Stimulated activated CD8-positive, alpha-beta memory T cell treated with anti-CD3 and anti-CD28 coated beads, Interleukin-15, amount 100 ng/mL, for 4 hours (primary cell): ENCODE measurements at places on chromosomes 13 and 19.

DNA sequence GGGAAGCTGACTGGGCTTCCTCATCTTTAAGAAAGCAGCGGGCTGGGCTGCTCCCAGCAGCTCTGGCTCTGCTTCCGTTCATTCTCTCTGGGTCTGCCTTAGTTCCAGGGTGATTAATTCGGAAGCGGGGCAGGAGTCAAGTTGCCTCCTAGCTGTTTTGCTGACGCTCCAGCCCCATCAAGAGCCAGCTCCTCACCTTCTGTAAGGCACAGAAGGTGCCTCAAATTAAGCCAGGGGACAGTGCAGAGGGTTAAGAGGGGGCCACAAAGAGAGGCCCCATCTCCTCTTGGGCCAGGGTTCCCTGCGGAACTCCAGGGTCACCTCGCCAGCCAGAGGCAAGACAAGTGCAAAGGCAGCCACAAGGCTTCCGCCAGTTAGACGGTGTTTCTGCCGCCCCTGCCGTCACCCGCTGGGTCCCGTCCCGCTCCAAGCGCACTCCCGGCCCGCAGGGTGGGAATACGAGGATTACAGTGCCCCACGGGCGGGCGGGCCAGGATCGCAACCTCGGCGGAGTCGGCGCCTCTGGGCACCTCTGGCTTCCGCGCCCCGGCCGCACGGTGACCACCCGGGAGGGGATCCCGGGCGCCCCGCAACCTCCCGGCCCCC is 508 bp downstream of the SLC15A1 start:
- DNase-seq, result no peak

DNA sequence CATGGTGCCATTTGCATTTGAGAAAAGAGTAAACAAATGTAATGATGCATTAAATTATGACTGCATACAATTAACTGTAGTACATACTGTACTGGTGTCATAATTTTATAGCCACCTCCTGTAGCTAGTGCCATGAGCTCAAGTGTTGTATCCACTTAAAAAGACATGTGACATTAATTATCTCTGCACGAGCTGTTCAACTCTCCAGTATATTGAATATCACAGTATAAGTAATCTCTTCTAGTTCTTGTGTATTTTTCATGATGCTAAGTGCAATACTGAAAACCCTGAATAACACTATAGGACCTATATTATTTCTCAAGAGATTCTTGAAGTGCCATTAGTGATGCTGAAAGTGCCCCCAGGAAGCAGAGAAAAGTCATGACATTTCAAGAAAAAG is 387.3 kb downstream of the PCDH17 start:
- no peak for DNase-seq

DNA sequence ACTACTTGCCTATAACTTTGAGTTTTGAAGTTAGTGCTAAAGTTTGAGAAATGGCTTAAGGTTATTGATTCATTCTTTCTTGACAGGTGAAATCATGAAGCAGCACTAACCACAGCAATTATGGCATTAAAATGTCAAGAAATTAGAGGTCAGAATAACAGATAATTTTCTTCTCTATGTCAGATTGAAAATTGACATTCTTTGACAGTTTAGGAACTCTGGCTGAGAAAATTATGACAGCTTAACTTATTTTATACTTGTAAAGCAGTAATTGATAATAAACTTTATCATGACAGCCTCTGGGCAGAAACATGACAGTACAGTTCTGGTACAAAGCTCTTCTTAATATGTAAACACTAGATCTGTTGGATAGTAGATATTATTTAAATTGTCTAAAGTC is 155.2 kb upstream of the MAB21L1 start:
- DNase-seq, result no peak

DNA sequence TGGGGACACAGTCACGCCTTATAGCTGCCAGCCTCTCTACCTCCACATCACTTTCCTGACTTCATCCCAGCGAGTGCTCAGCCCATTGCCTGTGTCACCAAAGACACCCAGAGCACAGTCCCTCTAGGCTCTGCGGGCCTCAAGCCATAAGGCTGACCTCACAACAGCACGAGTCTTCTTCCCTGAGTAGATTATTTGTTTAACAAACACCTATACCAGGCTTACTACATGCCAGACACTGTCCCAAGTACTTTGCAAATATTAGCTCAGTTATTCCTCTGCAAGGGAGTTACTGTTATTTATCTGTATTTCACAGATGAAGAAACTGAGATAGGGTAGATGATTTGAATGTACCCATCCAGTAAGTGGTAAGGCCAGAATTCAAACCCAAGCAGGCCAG is 504.3 kb downstream of the COG6 start:
- no peak for DNase-seq

- no peak for DNase-seq
Observed at GRCh38 chr19:46726971-46727501, 10.1 kb upstream of the PRKD2 start.

- DNase-seq, result no peak
Observed at GRCh38 chr13:71399631-71400215, 467.3 kb downstream of the DACH1 start.

GRCh38 chr13:96958286-96958891 is 35.9 kb downstream of the OXGR1 start:
- DNase-seq, result no peak

DNA sequence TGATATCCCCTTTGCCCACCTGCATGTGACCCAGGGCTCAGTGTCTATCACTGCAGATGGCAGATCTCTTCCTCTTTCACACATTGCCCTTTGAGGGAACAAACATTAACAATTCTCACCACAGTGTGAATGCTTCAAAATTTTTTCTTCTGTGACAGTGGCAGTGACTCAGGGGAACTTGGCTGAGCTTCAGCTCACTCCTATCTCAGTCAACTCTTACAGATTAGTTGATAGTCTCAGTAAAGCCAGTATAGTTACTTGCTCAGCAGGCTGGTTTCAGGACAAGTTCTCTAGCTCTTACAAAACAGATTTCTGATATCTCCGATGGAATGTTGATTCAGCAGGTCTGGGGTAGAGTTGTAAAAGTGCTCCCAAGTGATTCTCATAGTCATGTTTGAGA is 166.9 kb downstream of the DLEU7 start:
- DNase-seq, result no peak

DNA sequence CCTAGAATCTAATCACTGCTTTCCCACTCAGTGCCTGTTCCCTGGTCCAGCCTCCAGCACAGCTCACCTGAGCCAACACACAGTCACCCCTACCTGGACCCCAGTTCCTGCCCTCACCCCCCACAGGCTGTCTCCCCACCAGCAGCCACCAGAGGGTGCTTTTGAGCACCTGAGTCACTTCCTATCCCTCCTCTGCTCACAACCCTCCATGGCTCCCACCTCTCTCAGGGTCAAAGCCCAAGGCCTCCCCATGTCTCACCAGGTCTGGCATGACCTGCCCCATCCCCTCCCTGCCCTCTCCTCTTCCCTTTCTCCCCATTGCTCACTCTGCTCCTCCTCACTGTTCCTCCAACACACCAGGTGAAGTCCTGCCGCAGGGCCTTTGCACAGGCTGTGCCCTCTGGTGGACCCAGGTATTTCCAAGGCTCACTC is 7.1 kb upstream of the DPP9 start:
- no peak for DNase-seq

- DNase-seq, result no peak
Observed at GRCh38 chr19:55656988-55657747, 2.3 kb downstream of the U2AF2 start.

DNA sequence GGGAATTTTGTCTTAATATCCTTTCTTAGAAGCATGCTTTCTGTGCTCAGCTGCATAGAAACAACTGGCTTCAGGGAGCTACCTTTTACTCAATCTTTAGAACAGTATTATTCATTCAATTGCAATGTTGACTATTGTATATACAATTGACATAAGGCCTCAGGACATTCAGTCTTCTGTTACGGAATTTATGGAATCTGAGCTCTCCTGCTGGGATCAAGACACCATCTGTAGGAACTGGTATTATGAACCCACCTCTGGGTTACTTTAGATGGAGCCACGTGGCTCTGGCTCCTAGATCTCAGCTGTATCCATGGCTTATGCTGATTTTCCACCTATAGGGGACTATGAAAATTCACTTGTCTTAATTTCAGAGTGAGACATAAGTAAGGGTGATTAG is 716.2 kb upstream of the GPC6 start:
- no peak for DNase-seq

- no peak for DNase-seq
Observed at GRCh38 chr13:51959773-51960172, 51.5 kb downstream of the ATP7B start.

- DNase-seq, result no peak
Observed at GRCh38 chr13:71524613-71525304, 342.2 kb downstream of the DACH1 start.

DNA sequence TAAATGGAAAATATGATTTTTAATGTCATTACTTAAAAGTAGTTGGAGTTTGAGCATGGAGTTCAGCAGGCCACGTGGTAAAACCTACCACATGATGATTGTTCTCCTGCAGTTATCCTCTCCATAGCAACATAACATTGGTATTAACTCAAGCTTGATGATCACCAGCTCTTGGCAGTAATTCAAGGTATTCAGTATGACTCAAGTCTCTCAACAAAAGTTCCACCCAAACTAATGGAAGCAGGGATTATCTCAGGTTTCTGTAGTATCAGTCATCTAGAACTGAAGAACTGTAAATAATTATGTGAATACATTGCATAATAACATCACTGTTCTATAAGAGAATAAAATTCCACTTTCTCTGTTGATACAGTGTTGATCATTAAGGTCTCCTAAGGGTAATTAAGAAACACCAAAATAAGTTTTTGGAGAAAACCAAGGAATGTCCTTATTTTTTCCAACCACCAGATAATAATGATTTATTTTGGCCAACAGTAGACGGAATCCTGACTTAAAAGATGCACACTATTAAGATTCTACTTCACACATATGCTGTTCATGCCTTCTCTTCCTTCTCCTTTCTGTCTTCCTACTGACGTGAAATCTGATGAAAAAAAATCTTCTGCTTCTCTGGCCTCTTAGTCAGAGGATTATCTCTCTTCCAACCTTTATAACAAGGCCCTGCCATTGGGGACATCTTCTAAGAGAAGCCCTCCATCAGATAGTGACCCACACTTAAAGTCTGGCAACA is 1092.3 kb downstream of the EFNB2 start:
- no peak for DNase-seq

GRCh38 chr13:98462946-98463345 is 114.0 kb downstream of the STK24 start:
- DNase-seq, result no peak

- no peak for DNase-seq
Observed at GRCh38 chr19:54414156-54414555, 1.1 kb upstream of the TTYH1 start.

DNA sequence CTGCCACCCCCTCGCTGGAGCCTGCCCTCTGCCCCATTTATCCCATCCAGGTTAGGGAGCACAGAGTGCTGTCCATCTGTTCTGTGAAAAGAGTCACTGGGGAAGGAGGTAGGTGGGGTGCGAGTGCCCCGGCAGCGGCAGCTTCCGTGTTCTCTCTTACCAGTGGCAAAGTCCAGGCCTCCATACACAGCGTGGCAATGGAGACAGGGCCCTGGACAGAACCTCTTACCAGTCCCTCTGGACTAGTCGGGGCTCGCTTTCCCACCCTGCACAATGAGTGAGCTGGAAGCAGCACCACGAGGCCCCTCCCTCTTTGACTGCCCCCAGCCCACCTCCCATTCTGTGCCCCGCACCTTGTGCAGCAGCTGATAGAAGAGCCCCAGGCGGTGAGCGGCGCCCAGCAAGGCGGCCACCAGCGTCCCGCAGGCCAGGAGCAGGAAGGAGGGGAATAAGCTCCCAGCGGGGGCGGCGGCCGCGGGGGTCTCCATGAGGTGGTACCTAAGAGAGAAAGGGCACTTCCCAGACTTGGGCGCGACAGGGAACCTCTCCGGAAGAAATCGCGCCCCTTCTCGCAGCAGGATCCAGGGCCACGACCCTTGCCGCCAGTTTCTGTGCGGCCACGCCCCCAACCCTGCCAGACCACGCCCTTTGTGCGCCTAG is 17.5 kb downstream of the SYDE1 start:
- DNase-seq, result no peak

DNA sequence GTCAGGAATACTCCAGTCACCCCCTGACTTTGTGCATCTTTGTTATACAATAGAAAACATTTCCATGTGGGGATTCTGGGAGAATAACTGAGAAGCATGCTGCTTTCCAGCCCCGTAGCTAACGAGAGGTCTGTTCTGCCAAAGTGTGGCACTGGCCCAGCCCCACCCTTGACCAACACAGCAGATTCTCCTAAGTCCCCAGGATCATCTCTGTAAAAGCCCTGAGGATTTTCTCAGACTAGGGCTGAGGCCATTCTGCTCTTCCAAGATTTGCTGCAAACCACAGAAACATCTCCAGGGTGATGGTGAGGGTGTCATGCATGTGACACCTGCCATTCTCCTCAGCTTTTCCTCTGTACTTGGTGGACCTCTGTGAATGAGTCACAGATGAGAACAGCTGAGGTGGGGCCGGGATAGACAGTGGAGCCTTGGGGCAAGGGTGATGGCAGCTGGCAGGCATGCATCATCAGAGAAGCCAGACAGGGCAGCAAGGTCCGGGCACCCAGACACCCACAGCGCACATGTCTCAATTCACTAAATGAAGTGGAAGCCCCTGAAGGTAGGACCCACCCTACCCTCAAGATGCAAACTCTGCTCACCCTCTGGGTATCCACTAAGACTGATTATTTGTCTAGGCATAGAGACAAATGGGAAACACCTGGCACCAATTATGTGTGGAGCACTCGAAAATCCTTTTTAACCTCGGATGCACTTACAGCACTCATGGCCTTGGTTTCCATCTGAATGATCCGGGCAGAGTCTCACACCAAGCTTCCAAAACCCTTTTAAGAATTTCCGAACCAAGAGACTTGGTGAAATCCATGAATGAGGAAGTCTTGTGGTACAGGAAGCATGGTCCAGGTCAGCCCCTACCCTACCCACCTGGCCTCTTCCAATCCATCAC is 20.1 kb upstream of the DOCK9 start:
- no peak for DNase-seq

DNA sequence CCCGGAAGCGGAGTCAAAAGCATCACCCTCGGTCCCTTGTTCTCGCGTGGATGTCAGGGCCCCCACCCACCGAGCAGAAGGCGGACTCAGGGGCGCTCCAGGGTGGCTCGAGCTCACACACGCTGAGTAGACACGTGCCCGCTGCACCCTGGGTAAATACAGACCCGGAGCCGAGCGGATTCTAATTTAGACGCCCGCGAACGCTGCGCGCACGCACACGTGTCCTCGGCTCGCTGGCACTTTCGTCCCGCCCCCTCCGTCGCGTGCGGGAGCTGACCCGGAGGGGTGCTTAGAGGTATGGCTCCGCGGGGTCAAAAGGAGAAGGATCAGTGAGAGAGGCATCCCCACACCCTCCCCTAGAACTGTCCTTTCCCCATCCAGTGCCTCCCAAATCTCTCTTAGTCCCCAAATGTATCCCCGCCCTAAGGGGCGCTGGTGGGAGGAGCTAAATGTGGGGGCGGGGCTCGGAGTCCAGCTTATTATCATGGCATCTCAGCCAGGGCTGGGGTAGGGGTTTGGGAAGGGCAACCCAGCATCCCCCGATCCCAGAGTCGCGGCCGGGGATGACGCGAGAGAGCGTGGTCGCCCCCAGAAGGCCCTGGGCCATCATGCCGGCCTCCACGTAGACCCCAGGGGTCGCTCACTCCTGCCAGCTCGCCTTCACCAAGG is 451 bp upstream of the ICAM5 start:
- DNase-seq, result no peak

- DNase-seq, result no peak
Observed at GRCh38 chr13:59303433-59303832, 860.3 kb downstream of the DIAPH3 start.

- no peak for DNase-seq
Observed at GRCh38 chr19:41918653-41919244, 9.5 kb downstream of the ERFL start.
